Activated CD4-positive, alpha-beta T cell treated with anti-CD3 and anti-CD28 coated beads for 1 hour (primary cell): ENCODE measurements at places on chromosomes 13 and 19.

DNA sequence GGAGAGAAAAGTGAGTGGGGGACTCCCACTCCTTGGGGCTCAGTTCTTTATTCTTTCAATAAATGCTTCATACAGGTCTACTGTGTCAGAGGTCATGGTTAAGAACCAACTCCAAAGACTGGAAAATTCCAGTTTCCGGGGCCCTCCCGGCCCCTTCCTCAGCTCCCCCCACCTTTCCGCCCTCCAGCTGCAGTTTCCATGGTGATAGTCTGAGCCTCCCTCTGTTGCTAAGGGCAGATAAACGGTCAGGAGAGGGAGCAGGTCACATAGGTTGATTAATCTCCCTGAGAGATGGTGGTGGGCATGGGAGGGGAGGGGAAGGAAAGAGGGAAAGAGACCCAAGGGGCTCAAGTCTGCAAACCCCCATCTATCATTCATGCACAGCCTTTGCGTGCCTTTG is 131.5 kb upstream of the USP29 start:
- no peak for DNase-seq

DNA sequence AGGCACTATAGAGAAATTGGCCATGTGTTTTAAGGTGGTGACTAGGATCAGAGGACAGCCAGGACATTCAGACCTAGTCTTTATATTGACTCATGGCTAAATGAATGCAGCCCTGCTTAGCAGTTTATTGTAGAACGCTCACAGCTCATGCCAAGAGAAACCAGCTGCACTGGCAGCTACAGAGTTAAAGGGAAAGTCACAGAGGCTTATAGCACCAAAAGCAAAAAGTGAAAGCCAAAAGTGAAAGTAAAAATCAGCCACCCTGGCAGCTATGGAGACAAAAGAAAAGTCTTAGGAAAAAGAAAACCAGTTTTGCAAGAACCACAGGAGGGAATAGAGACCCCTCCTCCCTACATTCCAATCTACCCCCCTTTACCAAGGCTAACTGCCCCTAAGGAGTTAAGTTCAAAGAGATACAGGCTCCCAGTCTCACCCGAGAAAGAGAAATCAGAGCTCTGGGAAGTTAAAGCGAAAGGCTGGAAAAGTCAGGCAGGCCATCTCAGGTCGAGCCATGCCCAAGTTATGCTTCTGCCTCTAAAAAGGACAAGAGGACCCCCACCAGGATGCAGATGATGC is 99.0 kb downstream of the ZNF429 start:
- no peak for DNase-seq

GRCh38 chr19:30029721-30030510 is 87.9 kb downstream of the URI1 start:
- DNase-seq: no peak

GRCh38 chr13:63843766-63844699 is 2428.4 kb upstream of the PCDH20 start:
- no peak for DNase-seq

- no peak for DNase-seq
Measured at GRCh38 chr13:58547419-58547818, 915.9 kb downstream of the PCDH17 start.

DNA sequence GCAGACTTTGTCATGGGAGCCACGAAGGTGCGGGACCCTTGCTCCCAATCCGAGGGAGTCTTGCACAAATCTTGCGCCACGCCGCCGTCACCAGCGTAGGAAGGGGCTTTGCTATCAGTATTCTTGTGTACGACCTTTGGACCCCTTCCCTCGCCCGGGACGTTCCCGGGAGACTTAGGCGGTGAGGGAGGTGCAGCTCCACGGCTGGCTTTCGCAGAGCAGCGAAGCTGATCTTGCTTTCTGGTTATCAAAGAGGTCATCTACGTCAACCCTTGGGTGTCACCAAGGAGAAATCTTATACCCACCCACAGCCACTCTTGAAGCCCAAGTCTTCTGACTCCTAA is 583 bp downstream of the TECR start:
- no peak for DNase-seq

DNA sequence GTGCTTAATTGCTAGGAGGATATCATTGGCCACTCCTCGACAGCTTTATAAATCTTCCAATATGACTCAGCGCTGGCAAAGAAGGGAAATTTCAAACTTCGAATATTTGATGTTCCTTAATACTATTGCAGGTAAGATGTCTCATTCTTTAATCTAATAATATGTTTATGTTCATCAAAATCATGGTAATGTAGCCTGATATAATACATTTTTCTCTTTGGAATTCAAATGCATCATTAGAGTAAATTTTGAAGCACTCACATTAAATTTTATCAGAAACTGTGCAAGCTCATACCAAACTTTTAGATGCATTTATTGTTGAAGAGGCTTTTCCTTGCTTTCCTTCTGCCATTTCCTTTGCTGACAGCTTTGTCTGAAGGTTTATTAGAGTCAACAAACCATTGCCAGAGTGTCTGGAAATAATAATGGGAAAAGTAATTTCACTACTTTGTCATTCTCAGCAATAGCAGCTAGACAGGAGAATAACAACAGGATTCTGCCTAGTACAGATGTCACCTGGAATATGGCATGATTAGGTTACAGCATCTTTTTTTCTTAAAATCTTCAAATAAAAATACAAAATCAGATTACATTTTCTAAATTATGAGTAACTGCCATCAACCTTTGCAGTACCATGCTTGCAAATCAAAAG is 78.6 kb upstream of the MAB21L1 start:
- no peak for DNase-seq

GRCh38 chr13:88031980-88032559 is 360.9 kb downstream of the SLITRK5 start:
- DNase-seq: no peak

DNA sequence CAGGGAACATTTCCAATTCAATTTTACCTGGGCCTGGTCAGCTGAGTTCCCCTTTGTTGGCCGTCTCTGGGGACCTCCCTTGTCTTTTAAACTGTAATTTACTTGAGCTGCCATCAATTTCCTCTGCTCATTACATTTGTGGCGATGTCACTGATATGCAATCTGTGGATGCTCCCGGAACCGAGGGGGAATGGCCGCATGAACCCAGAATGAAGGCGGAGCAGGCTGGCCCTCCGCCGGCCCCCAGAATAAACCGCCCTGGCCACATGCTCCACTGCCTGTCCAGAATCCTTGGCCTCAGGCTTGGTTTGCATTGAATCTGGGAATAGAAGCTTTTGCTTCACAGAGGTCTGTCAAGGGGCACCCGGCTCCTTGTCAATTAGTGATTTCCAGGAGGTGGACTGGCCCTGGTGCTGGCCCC is 276.8 kb downstream of the TEX29 start:
- no peak for DNase-seq

DNA sequence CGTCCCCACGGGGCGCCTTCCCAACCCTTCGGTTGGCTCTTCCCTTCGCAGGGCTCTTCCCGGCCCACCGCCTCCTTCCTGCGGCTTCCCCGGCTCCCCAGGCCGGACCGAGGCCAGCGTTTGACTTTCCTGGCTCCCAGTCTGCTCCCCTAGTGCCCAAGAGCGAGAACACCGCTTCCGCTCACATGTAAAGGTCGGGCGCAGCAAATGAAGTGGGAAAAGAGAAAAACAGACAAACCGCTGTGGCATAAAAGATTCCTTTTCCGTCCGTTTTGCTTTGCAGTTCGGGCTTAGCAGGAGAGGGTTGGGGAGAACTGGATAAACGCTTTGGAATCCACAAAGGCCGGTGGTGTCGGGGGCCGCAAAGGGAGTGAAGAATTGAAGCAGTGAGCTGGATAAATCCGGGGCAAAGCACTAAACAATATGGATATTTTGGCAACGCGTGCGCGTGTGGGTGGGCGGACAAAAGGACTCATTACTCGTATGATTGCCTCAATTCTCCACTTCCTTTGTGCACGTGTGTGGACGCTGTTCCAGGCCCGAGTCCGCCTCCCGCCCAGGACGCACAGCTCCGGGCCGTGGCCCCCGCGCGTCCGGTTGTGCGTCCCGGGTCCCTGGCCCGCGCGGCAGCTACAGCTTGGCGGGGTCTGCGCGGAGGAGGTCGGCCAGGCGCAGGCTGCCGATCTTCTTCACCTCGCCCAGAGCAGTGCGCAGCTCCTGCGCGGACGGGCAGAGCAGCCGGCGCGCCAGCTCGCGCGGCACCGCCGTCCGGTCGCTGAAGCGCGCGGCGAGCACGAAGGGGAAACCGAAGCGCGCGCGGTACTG is 8.6 kb upstream of the CDX2 start:
- no peak for DNase-seq

DNA sequence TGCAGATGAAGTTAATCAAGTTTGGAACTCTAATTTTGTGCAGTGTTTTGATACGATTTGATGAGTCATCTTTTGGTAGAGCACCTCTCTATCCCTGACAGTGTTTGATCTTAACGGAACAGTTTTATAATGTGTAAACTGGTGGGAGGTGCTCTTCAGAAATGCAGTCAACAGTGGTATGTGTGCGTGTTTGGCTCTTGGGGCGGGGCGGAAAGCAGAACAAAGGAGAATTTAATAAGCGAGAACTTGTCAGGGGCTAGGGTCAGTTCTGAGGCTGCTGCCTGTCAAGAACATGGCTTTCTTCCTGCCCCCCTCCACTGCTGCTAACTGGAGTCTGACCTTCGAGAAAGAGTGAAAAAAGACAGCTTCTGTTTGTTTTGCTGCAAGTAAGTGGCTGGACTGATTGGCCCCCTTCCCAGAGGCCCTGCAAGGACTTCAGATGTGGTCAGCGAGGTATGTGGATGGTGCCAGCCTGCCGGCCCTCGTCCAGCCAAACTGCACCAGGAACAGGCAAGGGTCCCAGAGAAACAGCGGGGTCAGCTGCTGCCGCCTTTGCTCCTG is 40.8 kb downstream of the BBC3 start:
- DNase-seq: peak; percentile 44

- DNase-seq: no peak
Measured at GRCh38 chr19:56699552-56699951, 28.0 kb upstream of the ZNF835 start.

DNA sequence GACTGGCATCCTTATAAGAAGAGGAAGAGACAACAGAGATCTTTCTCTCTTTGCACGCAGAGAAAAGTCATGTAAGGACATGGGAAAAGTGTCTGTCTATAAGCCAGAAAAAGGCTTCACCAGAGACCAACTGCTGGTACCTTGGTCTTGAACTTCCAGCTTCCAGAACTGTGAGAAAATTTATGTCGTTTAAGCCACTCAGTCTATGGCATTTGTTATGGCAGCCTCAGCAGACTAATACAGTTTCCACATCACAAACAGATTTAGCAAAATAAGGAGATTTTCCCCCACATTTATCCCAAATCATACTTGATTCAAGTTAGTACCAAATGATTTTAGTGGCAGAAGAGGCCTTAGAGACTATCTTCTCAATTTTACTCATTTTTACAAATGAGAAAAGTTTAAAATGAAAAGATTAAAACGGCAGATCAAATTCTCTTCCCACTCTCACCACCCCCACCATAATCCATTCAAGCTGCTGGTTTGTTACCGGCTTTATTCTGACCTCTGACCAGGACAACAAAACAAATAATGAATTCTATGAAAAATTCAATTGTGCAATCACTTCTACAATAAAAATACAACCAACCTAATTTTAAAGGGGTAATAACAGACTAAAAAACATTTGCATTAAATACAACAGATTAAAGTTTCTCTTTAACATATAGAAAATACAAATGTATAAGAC is 316.3 kb downstream of the TBC1D4 start:
- DNase-seq: no peak

- no peak for DNase-seq
Measured at GRCh38 chr13:51152701-51153100, 41.6 kb upstream of the C13orf42 start.

- DNase-seq: no peak
Measured at GRCh38 chr13:59368693-59369092, 795.0 kb downstream of the DIAPH3 start.

GRCh38 chr19:1106841-1107660 is 3.3 kb downstream of the GPX4 start:
- DNase-seq: no peak

DNA sequence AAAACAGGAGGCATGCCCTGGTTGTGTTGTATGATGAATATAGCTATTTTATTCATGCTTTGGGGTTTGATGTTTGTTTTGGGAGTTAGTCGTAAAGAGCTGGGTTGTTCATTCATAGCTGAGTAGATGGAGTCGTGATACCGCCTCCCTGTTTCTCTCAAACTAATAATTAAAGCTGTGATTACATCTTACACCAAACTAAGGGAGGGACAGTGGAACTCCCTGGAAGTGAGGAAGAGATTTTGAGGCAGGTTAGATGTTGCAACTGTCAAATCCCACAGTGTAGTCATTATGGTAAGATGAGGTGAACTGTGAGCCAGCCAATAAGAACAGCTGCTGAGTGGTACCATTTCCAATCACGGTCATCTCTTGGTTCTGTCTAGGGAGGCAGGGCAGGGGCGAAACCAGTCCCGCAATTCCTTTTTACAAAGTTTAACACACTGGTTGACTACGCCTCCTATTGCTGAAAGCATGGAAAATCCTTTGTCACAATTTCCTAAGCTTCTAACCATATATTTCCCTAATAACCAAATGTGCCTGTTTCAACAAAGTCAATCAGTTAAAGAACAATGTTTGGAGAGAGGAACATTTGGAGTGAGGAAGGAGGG is 207.6 kb upstream of the SERP2 start:
- DNase-seq: no peak

- DNase-seq: no peak
Measured at GRCh38 chr13:65724226-65724625, 1505.9 kb downstream of the PCDH9 start.

GRCh38 chr19:30373593-30373992 is 1.4 kb downstream of the ZNF536 start:
- DNase-seq: no peak

- no peak for DNase-seq
Measured at GRCh38 chr13:83907196-83907989, 25.1 kb upstream of the SLITRK1 start.

DNA sequence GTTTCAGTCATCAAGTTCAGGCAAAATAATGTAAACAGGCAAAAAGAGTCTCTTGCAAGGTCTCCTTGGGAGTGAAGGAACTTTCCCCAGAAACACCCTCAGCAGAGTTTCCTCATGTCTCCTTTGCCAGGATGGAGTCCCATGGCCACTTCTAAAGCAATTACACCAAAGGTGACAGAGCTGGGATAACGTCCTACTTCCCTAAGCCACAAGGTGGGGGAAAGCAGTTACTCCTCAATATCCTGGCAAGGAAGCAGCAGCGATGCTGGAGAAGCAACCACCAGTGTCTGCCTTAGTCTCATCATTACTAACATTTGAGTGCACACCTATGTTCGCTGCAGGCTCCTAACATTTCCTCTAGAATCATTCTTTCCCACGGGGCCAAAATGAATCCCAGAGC is 88.6 kb downstream of the UBL3 start:
- no peak for DNase-seq

- DNase-seq: no peak
Measured at GRCh38 chr19:44529536-44529935, at the start of gene CEACAM20. CEACAM20 (minus strand) TSS chr19:44529675; CDS start chr19:44529509, 166 bp downstream.

GRCh38 chr19:48221628-48222027 is 34.1 kb downstream of the CARD8 start:
- no peak for DNase-seq

GRCh38 chr19:7789447-7789846 is 26.4 kb downstream of the CLEC4M start:
- DNase-seq: peak; percentile 30
